ENCODE measurements at places on chromosomes 5 and 9.

DNA sequence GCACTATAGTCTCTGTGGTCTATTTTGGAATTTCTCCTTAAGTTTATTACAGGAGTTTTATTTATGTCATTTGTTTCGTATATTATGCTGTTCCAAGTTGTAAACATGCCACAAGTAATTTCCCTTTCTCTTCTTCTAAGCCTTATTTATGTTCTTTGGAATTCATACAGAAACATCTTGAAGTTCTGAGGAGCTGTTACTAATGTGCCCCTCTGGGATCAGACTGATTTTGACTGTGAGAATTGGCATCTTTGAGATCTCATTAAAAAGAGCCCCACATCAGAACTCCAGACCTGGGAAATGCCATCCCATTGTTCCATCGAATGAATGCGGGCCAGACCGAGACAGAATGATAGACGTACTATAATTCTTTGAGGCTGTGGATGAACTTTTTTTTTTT lies 138.8 kb upstream of the CD180 start:
- no peak for DNase-seq

DNA sequence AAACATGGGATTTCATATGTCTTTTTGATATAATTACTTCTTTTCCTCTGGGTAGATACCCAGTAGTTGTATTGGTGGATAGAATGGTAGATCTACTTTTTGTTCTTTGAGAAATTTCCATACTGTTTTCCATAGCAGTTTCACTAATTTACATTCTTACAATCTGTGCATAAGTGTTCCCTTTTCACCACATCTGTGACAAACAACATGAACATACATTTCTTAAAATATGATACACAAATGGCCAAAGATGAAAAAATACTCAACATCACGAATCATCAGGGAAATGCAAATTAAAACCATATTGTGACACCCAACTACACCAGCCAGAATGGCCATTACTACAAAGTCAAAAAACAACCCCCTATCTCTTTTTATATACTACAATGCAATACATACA lies 1778.5 kb upstream of the ACO1 start:
- no peak for DNase-seq

DNA sequence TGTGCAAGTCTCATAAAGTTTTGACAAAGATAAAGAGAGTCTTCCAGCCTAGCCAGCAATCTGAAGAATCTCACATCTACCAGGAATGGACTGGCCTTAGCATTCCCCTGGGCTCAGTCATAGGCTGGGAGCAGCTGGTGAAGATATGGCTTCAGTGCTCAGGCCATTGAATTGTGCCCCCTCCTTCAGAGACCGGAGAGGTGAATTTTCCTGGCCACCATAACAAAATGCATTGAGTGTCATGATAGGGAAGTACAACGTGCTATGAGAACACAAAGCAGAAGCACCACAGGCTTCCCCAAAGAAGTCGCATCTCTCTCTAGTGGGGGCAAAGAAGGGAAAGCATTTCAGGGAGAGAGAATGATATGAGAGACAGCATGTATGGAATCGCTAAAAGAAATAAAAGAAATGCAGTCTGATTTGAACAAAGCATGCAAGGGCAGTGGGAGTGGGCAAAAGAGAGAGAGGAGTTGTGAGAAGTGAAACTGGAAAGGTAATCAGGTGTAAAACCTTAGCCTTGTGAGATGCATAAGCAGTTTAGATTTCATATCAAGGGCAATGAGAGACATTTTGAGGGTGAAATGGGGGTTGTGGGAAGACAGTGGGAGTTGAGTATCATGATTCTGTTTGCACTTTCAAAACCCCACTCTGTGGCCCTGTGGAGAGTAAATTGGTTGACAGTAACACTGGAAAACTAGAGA lies 57.1 kb upstream of the NMUR2 start:
- DNase-seq = no peak

DNA sequence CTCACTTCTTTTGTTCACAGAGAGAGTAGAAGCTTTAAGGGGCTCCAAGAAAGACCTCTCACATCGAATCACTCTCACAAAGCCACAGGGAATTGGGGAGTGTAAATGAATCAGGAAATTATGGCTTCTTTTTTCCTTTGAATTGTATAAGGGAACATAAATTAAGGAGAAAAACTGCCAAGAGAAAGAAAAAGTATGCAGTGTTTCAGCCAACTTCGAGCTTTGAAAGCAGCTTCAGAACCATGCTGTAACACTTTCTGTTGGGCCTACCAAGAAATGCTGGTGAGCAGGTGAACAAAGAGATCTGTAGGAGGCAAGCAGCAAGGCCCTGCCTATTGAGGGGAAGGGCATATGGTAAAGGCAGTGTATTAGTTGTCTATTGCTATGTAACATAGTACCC lies 33.4 kb upstream of the CTNNA1 start:
- no peak for DNase-seq
